ENCODE measurements at places on chromosomes 2 and 18. TPM values are rescaled to one million over a fixed set of nuclear protein-coding genes. Genes with fewer than 3 reads are reported as not detected.

DNA sequence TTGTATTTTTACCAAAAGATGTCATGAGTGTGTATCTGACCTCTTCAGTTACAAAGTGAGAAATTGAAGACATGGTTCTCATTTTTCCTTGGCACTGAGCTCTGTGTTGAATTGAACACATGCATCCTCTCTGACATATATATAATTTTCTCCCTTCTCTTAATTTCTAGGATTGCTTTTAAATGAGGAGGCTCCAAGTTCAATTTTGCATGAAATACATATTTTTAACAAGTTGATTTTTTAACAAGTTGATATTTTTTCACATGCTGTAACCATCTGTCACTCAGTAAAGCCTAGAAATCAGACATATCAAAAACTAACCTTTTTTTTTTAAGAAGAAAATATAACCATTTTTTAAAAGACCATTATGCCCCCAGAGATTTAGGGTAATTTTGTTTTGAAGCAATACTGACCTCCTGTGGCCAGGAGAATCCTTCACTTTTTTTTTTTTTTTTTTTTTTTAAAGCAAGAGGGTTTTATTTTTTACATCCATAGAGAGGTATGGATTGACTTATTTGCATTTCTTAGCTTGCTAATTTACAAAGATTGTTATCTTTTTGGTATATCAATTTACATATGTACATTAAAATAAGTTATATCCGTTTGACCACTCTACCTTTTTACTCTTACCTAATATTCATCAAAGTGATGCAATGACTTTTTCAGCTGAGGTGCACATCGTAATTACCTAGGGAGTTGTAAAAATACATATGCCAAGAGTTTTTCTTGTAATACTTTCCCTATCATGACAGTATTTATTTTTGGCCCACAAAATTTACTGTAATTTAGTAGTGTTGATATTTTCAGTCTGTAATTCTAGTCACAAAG is 161.8 kb downstream of the SOCS6 start:
- DNase-seq = no peak

Gene PMAIP1
- 2.1 TPM for total RNA-seq

- DNase-seq = no peak
Observed at GRCh38 chr2:53505826-53506225, 261.8 kb upstream of the CHAC2 start.

Gene BUB1
- 21.9 TPM for total RNA-seq

- no peak for DNase-seq
Observed at GRCh38 chr2:232872826-232873225, 2.8 kb downstream of the SNORC start.
